ENCODE measurements at places on chromosomes 13 and 19.

DNA sequence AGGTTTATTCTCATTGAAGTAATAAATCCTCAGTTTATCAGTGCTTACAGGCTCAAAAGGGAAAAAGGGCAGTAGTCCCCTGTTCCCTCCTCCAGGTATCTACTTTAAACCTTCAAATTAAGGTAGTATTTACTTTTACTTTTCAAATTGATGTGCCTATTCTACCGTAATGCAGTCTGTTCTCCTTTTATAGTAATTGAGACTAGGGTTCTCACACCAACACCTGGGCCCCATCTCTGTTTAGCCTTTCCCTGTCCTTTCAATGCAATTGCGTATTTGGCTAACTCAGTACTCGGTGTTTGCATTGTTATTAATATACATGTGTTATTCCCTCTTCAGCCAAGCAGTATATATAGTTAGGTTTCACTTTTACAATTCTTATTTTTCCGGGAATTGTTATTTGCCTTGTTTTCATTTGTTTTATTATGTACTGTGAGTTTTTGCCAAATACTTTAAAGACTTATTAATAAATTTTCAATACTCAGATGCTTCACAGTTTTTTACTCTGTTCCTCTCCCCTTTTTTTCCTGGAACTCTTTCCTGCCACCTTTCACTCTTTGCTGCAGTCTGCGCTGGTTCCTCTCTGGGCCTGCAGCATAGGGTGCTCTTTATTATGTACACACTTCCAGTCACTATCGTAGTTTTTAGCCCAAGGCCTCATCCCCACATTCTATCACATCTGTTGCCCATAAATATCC is 30.3 kb downstream of the USPL1 start:
- DNase-seq: no peak

GRCh38 chr13:63409791-63410351 is 1994.2 kb upstream of the PCDH20 start:
- DNase-seq: no peak

DNA sequence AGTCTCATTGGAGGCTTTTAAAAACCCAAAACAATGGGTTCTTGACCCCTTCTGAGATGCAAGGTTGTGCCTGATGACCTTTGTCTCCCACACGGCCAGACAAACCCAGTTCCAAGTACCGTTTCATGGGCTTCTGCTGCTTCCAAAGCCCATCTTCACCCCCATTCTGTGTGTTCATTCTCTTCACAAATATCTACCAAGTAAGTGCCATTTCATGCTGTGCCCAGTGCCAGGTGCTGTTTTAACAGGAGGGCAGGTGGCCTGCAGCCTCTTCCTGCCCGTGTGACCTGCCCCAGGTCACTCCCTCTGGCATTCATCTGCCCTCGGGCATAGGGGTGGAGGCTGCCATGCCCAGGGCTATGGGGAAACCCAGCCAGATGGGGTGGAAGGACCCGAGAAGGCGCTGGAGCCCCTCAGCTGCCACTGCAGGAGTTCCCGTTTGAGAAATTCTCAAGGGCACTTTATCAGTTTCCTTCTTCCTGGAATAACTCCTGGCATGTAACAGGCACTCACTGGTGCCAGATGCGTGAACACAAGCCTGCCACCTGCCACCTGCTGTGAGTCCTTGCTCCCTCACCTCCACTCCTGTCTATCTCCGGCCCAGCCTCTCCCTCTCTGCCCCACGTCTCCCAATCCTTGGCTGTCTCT is 12.5 kb downstream of the CAPN12 start:
- no peak for DNase-seq

DNA sequence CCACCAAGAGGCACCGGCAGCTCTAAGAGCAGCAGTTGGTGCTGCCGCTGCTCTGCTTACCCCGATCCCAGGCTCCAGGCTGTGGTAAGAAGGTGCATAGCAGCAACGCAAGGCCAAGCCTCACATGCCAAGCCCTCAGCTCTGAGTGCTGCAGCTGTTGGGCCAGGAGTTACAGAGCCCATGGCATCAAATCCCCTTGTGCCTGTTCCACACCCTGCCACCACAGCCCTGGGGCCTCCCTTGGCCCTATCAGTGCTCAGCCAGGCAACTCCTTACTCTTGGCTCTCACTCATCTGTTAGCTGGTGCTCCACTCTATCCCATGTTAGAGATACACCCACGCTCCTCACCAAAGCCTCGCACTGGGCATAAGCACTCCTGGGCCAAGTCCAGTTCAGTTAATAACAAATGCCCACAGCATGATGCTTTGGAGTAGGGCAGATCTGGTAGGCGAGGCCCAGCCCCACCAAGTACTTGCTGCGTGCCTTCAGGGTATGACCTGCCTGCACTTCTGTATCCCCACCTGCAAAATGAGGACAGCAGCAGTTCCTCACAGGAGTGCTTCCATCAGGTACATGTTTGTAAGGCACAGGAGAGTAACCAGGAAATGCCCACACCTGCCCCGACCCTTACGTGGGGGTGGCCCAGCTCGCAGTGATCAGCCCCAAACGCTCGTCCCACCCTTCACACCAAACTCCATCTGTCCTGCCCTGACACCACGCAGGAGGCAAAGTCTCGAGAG is 16.2 kb downstream of the AKAP8L start:
- DNase-seq: no peak

- DNase-seq: no peak
Measured at GRCh38 chr13:110643768-110644421, 28.6 kb downstream of the NAXD start.

GRCh38 chr13:63690672-63691071 is 2275.0 kb upstream of the PCDH20 start:
- no peak for DNase-seq

- DNase-seq: no peak
Measured at GRCh38 chr13:109331898-109332297, 454.5 kb downstream of the IRS2 start.

GRCh38 chr19:4776436-4777211 is 14.9 kb upstream of the FEM1A start:
- DNase-seq: no peak

Data from activated CD8-positive, alpha-beta memory T cell treated with anti-CD3 and anti-CD28 coated beads for 24 hours (primary cell).